Kidney glomerular epithelial cell (primary cell): ENCODE measurements at places on chromosomes 7 and 10.

- DNase-seq, result no peak
Observed at GRCh38 chr7:24384362-24385030, 100.5 kb downstream of the NPY start.

- no peak for DNase-seq
Observed at GRCh38 chr7:64880322-64881297, 22.5 kb upstream of the ZNF273 start.

GRCh38 chr10:71382757-71383156, 14.0 kb upstream of the CDH23 start:
- no peak for DNase-seq

DNA sequence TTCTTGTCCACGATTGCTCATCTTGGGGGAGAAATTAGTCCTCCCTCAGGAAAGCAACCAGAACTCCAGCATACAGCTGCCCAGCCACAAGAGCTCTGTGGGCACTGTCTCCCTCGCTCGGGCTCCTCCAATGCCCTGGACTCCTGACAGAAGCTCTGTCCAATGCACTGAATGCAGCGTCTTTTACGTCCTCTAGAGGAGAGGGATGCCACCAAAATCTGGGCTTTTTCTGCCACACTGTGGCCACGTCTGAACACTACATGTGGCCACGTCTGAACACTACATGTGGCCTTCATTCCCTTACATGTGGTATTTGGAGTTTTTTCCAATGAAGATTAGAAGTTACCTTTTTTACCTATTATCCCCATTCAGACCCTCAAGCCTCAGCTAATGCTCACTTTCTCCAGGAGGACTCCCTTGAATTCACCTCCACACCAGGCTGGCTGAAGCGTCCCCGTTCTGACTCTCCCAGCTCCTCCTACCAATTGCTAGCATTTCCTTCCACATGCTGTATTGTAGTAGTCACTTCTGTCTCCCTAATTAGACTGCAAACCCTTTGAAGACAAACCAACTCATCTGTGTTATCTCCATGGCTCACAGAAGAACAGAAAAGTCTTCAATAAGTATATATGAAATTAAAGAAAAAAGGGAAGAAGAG, 134.3 kb upstream of the PDE1C start:
- DNase-seq, result peak; percentile 80

- DNase-seq, result no peak
Observed at GRCh38 chr10:19869370-19869769, 53.1 kb downstream of the PLXDC2 start.

DNA sequence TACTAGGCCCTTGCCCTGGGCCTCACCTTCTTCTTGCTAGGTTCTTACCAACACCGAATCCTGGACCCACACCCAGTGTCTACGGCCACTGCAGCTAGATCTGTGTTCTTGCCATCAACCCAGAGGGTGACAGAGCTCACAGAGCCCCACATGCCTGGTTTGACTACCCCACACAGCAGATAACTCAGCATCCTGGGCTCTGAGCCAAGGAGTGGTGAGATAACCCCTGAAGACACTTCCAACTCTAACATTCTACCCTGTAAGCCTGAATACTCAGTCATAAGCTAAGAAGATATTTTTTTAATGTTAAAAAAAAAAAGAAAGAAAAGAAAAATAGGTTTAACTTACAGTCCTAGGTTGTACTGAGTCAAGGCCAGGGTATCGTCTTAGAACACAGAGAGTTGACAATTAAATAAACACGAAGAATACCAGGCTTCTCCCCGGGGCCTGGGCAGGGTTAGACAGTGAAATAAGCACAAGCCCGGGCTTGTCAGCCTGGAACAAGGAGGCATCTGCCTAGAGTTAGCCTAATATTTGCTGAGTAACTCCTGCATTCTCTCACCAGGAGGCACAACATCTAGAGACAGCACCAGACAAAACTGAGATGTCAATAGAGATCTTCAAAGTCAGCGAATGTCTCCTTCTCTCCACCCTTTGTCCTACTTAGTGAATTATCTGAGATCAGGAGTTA, 556.5 kb upstream of the LRRN3 start:
- DNase-seq, result peak; percentile 32

DNA sequence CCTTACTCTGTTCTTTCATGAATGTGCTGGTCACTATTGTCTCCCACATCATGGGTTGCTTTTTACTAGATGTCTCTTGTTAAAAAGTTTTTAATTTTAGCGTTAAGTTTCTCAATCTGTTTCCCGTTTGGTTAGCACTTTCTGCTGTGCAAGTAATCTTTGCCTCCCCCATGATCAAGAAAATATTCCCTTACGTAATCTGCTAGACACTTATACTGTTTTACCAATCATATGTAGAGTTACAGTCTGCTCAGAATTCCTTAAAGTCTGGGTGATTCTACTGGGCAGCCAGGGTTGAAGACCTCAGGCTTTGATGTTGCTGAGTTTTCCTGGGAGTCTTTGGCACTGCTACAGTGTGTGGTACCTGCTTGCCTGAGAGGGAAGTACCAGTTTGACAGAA, 38.2 kb upstream of the RPA3 start:
- no peak for DNase-seq

- no peak for DNase-seq
Observed at GRCh38 chr7:35771776-35772175, 29.1 kb upstream of the SEPTIN7 start.

GRCh38 chr7:47026780-47027361, 555.0 kb downstream of the TNS3 start:
- DNase-seq, result no peak

- no peak for DNase-seq
Observed at GRCh38 chr10:104777086-104777799, 136.2 kb downstream of the SORCS3 start.
